ENCODE measurements at places on chromosomes 4 and X.

DNA sequence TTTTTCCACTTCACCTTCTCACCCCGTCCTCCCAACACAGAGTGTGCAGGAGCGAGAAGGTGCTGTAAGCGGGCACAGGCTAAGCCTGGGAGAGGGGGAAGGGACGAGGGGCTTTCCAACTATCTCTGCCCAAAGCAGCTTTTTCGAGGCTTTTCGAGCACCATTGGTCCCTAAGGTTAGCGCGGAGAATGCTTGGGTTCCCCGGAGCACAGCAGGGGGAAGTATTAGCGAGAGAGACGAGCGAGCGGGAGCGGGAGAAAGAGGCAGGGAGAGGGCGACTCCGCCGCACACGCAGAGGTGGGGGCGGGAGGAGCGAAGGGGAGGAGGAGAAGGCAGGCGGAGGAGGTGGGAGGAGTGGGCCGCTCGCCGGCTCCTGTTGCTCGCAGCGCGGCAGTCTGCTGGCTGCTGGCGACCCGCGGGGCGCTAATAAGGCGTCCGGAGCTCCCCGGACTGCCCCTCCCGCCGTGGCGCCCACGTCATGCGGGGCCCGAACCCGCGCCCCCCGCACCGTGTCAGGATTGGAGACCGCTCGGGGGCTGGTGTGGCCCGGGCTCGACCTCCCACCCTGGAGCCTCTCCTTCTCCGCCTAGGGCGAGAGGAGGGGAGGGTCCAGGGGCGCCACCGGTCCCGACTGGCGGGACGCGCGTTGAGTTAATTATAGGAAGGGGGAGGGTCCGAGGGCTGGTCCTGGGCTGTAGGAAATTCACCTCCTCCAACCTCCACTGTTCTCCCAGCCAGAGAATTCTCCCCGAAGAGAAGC, at the start of gene ADAMTS3:
Gene ADAMTS3, minus strand, starts transcription at position 263 of the 760 bp plus-strand sequence. CDS start 459 bp downstream, outside the sequence.
- DNase-seq = no peak

GRCh38 chr4:175813821-175814220, 1.8 kb upstream of the GPM6A start:
- DNase-seq = no peak

GRCh38 chr4:54101190-54102041, 1.5 kb downstream of the GSX2 start:
- DNase-seq = no peak

GRCh38 chr4:140152013-140152703, 1.8 kb downstream of the MAML3 start:
- no peak for DNase-seq

DNA sequence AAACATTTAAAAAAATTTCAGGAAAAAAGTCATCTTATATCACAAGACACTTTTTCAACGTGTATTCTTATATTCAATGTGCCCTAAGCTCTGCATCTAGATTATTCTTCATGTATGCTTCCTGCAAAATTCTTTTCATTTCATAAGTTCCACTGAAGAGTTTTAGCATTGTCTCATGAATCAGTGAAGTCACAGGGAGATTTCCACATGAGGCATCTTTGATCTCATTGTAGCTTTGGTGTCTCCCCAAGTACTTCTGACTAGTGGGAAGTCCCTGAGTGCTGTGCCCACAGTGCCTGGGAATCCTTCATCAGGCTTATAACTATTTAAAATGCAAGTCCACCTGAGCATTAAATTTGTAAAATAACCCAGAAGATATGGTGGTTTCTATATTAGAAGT, 123.8 kb downstream of the MAD2L1 start:
- DNase-seq = no peak

DNA sequence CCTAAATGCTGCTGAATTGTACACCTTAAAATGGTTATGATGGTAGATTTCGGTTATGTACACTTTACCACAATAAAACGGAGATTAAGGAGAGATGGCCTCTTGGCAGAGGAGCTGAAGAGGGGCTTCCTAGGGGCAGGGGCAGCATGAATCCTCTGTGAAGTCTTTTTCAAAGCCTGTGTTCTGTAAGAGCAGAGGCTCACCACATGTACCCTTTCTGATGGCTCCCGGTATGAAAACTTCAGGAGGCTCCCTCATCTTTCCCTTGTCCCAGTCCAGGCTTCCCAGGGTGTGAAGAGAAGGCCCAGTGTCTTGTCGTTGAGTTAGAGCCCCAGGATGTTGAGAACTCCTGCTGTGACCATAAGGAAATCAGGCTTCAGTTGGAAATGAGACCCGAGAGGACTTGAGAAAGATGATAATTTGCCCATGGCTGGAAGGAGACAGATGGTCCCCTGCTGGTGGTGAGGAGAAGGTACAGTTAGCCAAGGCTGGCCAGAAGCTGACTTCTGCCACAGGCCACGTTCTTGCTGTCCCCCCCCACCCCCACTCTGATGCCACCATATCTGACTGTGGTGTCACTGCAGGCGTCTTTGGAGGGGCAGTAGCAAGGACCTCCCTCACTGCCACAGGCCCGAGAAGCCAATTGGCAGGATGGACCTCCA, 31.8 kb upstream of the MTM1 start:
- no peak for DNase-seq

- no peak for DNase-seq
These were observed 106.8 kb downstream of the TENM3 start for GRCh38 chr4:182350041-182350440.

DNA sequence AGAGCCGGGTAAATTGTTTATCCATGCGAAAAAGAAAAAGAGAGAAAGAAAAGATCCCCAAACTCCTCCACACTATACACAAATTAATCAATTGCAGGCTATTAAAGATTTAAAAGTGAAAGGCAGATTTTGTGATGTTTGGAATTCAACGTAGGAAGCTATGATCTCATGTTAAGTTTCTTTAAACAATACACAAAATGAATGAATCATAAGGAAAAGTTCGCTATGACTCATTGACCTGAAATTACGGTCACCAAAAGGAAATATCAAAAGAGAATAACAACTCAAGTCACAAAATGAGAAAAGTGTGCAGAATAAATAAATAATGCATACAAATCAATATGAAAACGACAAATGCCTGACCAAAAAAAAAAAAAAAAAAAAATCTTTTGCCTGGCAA, 28.6 kb downstream of the CLNK start:
- no peak for DNase-seq

DNA sequence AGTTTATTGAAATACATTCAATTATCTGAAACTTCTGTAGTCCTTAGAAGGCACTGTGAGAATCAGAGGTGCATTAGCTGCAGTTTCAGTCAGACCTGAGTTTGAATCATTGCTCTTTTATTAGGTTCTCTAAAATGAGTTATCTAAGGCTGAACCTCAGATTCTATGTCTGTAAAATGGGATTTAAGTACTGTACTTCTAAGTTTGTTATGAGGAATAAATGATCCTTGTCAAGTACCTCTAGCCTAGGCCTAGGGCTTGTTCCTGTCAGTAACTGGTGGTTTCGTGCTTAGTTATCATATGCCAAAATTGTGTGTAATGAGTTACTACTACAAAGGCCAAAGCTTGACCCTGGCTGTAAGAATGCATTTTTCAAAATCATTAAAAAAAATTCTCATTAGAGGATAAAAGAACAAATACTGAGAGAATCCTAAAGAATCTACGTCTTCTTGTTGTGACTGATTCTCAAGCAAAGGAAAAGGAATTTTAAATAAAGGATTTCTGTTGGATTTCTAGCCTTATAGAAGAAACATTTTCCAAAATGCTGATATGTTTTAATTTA, 65.8 kb downstream of the SLIT2 start:
- DNase-seq = no peak

GRCh38 chr4:120796271-120796670, 126.3 kb downstream of the PRDM5 start:
- DNase-seq = no peak

GRCh38 chr4:10182446-10183424, 66.1 kb upstream of the WDR1 start:
- DNase-seq = no peak
